Activated CD4-positive, alpha-beta T cell treated with anti-CD3 and anti-CD28 coated beads for 48 hours (primary cell): ENCODE measurements at places on chromosomes 7 and 10.

GRCh38 chr7:67348171-67348570 lies 351.5 kb downstream of the TYW1 start:
- no peak for DNase-seq

GRCh38 chr10:117005527-117006055 lies 604 bp upstream of the SHTN1 start:
- DNase-seq = no peak

DNA sequence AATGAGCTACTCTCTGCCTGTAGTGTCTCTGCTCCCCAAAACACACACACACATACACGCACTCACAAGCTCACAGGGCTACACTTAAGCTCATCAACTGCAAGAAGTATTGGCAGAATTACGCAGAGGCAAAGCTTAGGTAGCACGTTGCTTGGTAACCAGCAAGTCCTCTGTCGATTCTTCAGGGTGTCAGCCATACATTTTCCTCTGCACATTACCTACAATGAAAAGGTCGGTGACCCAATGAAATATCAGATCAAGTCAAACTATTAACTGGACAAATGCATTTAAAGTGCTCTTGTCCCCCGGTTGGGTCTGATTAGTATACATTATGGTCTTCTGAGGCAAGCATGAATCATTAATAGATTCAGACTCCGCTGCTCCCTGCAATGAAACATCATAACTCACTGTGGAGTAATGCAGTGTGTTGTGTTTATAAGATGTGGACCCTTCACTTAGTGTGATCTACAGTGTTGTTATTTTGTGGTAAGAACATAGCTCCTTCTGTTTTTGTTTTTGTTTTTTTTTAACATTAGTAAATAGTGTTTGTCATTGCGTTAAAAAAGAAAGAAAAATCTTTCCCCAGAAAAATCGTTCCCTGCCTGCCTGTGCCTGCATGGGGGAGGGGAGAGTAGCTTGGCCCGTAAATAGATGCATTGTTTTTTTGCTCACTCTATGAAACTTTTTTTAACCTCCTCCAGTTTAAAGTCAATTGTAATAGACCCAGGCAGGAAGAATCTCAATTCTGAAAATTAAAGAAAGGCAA lies 325.5 kb downstream of the SFMBT2 start:
- DNase-seq = no peak

DNA sequence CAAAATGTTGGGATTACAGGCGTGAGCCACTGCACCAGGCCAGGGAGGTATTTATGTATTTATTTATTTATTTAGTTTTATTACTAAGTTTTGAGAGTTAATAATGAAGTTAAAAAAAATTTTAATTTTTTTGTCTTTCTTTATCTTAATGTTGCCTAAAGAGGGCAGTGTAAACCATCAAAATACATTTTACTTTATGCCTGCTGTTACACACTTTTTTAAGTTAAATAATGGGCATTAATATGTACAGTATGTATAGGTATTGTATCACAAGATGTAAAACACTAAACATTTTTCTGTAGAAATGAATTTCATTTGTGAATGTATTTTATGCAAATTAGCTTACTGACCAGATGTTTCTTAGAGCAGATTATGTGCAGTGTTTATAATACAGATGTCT lies 129.4 kb downstream of the AASS start:
- DNase-seq = no peak

DNA sequence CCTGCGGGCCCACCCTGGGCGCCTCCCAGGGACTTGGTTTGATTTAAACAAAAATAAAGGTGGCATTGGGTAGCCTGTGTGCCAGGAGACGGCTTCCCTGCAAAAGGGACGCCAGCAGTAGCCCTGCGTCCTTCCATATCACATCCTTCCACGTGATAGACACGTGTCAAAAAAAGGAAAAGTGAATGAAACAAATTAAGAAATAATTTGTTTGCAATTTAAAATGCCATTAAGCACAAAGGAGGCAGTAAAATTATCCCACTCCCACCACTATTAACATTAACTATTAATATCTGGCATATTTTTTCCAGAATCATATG lies 7.6 kb downstream of the TACR2 start:
- DNase-seq = no peak

GRCh38 chr7:30733216-30733615 lies 18.7 kb upstream of the INMT start:
- DNase-seq = no peak

DNA sequence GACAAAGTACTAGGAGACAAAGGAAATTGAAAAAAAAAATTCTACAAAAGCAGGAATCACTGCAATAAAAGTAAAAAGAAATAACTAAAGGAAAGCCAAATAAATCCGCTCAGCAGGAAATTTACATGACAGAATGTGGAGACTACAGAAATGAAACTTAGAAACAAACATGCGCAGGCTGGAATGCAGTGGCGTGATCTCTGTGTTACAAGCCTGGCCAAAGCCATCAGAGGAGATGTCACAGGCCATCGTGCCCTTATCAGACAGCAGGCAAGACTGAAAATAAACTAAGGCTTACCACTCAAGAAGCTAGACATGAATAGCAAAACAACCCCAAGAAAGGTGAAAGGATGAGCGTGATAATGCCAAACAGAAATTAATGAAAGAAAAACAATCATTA lies 6.3 kb upstream of the CAMK2B start:
- no peak for DNase-seq

DNA sequence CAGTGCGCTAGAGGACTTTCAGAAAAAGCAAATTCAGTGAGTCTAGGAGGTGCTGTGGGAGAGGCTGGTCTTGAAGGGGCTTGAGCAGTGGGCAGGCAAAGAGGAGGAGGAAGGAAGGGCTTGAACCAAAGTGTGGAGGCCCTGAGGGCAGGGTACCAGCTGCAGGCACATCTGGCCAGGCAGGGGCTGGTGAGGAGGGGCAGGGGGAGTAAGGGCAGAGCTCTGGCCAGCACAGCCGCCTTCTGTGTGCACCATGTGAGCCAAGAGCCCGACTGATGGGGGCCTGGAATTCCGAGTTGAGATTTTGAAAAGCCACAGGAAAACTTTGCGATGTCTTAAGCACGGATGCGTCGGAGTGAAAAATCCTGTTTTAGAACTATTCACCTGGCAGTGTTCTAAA lies 74.5 kb downstream of the PRPF18 start:
- DNase-seq = no peak

DNA sequence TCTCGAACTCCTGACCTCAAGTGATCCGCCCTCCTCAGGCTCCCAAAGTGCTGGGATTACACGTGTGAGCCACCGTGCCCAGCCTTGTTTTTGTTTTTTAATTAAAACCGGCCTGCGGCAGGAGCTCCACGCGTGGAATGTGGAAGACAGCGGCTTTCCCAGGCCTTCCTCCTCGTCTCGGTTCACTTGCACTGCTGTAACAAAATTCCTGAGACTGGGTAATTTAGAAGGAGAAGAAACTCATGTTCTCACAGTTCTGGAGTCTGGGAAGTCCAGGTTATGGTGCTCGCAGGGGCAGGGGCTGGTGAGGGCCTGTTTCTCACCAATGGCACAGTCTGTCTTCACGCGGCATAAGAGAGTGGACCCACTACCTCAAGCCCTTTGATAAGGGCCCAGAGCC lies 14.4 kb upstream of the CRYGN start:
- DNase-seq = no peak

GRCh38 chr10:69472544-69472943 lies 21.3 kb downstream of the TSPAN15 start:
- no peak for DNase-seq

- DNase-seq = peak; percentile 59
Measured at GRCh38 chr10:97759158-97759887, 12.5 kb downstream of the SFRP5 start.

DNA sequence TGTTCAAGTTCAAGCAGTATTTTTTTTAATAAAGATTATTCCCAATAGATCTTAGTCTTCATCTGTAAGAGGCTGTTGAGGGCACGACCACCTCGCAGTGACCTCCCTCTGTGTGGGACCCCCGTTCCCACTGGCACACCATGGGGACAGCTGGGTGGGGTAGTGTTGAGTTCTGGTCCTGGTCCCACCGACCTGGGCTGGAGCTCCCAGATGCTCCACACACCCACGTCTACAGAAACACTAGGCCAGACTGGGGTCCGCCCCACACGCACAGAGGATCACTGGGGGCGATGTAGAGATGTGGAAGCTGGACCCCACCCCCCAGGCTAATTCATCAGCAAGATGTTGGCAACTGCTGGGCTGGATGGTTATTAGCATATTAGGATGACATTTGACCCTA lies 623.6 kb downstream of the PTPRN2 start:
- DNase-seq = no peak

GRCh38 chr7:33882040-33882837 lies 23.1 kb upstream of the BMPER start:
- no peak for DNase-seq

DNA sequence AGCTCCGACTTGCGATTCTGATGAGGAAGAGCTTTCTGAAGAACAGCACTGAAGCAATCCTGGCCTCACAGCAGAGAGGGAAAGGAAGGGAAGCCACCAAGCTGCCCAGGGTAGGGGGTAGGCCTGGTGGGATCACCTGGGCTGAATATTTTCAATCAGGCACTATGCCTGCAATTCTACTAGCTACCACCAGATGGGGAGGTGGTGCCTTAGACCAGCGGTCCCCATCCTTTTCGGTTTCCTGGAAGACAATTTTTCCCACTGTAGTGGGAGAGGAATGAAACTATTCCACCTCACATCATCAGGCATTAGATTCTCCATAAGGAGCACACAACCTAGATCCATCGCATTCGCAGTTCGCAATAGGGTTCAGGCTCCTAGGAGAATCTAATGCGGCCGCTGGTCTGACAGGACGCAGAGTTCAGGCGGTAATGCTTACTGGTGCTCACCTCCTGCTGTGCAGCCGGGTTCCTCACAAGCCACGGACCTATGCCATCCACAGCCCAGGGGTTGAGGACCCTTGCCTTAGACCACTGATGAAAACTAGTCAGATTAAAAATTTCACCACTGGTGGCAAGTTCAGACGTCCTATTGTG lies 2.7 kb downstream of the LRRC20 start:
- peak; percentile 18 for DNase-seq

DNA sequence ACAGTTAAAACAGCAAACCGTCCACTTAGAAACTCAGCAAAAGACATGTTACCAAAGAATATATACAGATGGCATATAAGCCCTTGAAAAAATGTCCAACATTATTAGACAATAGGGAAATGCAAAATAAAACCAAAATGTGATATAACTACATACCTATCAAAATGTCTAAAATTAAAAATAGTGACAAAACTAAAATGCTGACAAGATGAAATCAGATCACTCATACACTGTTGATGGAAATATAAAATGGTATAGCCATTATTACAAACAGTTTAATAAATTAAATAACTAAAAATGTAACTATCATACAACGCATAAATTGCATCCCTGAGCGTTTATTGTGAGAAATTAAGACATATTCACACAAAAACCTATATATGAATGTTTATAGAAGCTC lies 939.7 kb upstream of the ZWINT start:
- no peak for DNase-seq

DNA sequence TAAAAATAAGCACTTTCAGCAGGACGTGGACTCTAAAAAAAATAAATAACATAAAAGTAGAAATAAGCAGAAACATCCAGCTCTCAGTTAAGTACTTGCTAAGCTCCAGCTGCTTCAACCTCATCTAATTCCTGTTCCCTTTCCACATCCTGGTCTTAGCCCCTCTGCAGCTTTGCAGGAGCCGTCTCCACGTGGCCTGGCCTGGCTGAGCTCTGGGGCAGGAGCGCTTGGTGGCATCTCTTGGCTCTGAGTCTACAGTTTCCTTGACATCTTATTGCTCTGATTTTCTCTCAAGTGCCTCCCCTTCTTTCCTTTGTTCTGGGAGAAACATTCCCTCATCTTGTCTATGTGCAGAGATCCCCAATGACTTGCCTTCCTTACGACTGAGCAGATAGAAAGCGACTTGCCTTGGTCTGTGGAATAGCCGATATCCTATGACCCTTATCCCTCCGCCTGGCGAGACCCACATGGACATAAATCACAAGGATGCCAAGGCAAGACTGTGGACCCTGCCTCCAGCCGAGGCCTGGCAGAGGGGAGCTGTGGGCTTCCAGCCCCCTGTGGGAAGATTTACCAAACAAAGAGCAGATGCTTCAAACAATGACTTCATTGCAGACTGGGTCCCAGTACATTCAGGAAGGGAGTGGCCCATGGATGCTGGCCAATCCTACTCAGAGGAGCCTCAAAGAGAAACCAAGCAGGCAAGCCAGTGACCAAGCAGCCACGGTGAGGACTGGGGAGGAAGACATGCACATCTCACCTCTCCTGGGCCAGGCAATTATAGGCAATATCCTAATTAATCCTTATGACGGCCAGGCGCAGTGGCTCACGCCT lies 61.9 kb downstream of the SPOCK2 start:
- DNase-seq = no peak

DNA sequence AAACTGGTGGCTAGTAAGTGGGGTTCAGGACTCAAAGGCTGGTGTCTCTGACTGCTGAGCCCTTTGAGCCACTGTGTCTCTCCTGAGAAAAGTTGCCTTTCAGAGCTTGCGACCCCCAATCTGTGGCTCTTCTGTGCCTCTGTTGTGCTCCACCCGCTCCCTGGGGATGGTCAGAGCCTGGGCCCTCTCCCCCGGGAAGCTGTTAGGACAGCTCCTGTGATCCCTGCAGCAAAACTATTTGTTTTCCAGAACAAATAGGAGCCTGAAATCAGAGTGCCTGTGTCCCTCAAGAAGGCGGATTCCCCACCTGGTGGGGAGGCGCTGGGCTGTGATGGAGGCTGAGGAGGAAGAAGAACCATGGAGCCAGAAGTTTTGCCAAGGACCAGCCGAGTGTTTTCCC lies 56.4 kb upstream of the MXI1 start:
- DNase-seq = no peak

- DNase-seq = no peak
Measured at GRCh38 chr10:59674215-59674836, 35.3 kb downstream of the SLC16A9 start.

DNA sequence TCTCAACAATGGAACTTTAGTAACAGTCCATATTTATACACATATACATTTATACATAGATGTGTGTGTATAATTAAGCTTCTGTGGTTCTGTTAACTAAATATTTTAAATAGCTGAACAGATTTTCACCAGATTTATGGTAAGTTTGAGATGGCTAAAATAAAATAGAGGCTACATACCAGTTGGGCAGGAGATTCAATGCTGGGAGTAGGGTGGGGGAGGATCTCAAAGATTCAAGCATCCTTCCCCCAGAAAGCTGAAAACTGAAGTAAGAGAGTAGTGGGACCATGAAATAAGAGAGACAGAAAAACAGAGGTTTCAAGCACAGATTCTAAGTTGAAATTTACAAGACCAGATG lies 14.0 kb downstream of the LRRC17 start:
- DNase-seq = no peak

DNA sequence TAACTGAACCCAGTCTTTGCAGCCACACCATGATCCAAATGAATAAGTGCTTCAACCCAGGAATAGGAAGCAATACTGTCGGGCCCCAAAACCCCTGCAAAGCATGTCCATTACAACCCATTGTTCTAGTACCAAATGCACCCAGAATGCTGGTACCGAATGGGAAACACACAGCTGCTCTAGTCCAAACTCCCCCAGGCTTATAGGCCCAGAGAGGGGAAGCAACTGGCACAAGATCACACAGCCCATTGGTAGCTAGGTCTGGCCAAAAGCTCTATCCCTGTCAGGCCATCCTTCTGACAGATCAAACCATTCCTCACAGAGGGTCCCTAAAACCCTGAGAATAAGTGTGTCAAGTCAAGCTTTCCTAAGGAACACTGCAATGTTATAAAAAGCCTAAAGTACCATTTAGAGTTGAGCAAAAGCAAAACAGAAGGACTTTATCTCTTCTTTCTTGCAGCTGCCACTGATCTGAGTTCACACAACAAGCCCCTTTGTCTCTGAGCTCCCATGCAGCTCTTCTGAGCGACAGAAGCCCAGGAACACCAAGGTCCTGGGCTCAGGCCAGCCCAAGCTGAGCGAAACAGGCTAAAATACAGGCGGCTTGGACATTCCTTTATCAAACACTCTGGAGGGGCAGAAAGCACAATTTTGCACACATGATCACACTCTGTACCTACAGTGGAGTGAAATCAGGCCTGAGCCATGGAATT lies 116.7 kb downstream of the SGMS1 start:
- DNase-seq = no peak
